ENCODE measurements at places on chromosomes 4 and X. TPM values are rescaled to one million over a fixed set of nuclear protein-coding genes. Genes with fewer than 3 reads are reported as not detected.

GRCh38 chrX:17495052-17495451 lies 120.1 kb downstream of the NHS start:
- DNase-seq = peak; percentile 77

DNA sequence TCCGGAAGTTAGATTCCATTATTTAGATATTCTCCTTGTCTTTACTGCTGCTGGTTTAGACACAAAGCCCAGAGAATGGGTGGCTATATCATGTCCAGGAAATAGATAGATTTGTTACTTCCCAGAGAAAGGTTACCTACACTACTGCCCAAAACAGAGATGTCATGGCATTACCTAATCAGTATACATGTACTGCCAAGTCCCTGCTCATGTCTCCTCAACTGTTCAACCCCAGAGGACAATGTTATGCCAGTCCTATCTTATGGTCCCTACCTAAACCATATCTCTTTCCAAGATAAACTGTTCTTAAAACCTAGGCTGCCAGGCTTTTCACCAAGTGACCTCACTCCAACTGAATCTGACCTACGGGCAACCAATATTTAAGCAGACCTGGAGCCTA lies 209.5 kb upstream of the AR start:
- no peak for DNase-seq

GRCh38 chr4:73687421-73687820 lies 52.9 kb upstream of the CXCL8 start:
- no peak for DNase-seq

- DNase-seq = no peak
These were observed 1005.5 kb upstream of the GRID2 start for GRCh38 chr4:91298156-91298700.

- peak; percentile 4 for DNase-seq
These were observed 57.6 kb downstream of the UGT2B11 start for GRCh38 chr4:69156913-69157312.

KLHL5 gene
- 51.9 TPM for polyA plus RNA-seq

CENPU gene
- polyA plus RNA-seq = 22.9 TPM

Measured in A549 (cell line).